ENCODE measurements at places on chromosomes 2 and 18.

GRCh38 chr2:219632760-219633105 lies 5.3 kb downstream of the SLC4A3 start:
- no peak for DNase-seq

GRCh38 chr2:100140582-100140981 lies 1.8 kb downstream of the AFF3 start:
- no peak for DNase-seq

GRCh38 chr2:235330775-235331451 lies 162.9 kb upstream of the AGAP1 start:
- no peak for DNase-seq

DNA sequence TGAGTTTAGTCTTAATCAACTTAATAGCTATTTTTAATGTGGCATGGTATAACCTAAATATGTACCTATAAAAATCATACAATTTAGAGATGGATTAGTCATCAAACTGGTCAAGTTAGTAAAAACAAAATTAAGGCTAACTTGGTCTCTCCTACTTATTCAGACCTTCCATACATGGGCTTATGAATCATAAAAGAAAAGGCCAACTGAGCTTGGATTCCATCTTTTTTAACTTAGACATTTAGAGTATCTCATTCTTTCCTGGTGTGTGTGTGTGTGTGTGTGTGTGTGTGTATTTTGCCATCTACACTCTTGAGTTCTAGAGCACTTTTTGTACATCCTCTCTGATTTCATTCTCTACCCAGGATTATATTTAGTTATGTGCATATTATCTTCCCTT lies 637.5 kb downstream of the PLCL1 start:
- no peak for DNase-seq

- DNase-seq, result no peak
Measured at GRCh38 chr2:28619213-28620196, 123.6 kb downstream of the PLB1 start.

- DNase-seq, result no peak
Measured at GRCh38 chr2:70767079-70767698, 811 bp downstream of the ADD2 start.

DNA sequence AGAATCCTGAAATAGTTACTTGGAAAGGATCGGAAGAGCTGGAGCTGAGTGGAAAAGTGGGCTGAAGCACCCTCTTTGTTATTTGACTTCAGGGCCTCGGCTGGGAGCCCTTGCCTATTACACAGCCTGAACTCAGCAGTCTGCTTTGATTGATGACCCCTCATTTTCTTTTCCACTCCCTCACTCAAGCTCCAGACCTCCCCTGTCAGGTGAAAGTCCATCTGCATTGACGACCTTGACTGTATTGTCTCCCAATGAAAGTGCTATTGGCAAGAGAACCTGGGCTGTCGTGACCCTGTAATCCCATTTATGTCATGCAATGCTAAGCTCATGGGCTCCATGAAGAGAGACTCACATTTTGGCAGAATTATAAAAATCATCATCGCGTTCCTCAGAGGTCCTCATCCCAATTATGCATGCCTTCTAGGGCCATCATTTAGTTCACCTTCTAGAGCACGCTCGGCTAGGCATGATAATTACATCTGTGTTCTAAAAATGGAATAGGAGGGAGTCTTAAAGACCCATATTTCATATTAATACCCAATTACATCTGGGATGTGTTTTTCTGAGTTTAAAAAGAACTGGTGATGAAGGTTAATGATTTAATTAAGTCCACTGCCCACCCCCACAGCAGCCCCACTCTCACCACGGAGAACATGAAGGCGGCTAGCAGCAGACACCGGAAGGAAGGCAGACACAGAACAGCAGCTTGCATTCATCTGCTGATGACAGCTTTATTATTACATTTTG lies 472.5 kb downstream of the PID1 start:
- no peak for DNase-seq

DNA sequence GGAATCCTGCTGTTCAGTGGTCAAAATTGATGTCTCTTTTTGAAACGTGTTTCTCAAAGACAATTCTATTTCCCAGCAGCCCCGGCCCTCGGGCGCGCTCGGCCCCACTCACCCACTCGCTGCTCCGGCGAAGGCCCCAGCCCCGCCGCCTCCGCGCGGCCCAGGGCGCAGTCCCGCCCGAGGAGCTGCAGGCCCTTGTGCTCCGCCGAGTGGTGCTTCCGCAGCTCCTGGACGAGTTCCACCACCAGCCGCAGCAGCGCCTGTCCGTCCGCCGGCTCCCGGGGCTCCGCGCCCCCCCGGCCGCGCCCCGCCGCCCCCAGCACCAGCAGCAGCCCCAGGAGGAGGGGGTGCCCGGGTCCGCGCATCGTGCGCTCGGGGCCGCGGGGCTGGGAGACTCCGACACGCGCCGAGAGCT lies 413 bp downstream of the ALKAL2 start:
- DNase-seq, result no peak

DNA sequence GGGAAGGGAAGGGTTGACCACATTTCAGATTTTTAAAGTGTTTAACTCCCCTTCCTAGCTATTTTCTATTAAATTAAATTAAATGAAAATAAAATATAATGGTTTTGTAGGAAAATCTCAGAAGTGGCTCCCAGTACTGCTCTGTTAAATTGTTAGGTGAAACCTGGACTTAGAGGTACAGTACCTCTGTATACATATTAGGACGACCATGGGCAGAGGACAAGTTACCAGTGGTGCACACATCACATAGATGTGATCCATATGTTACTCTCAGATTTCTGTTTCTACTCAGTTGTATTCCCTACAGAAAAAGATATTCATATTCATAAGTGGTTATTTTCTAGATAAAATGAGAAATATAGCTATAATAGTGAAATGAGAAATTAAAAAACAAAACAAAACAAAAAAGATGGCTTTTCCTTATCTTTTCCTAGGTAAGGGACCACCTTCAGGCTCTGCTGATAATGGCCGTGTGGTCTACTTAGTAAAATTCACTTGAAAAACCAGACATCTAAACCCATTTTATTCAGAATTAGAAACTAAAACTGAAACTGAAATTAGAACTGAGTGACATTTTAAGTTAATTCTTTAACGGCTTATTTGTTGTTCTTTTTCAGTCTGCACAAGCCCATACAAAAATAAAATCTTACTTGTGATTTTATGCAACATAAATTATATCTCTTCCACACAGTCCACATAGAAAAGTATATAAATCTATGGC lies 832.5 kb upstream of the CHAC2 start:
- DNase-seq, result no peak

GRCh38 chr2:54520687-54521086 lies 64.6 kb downstream of the SPTBN1 start:
- no peak for DNase-seq

All from right lung (tissue), 10 donors.